ENCODE measurements at places on chromosomes 13 and 19.

- DNase-seq = no peak
Observed at GRCh38 chr13:91305652-91306051, 41.8 kb upstream of the MIR17HG start.

GRCh38 chr13:37138169-37138568, 32.7 kb upstream of the CSNK1A1L start:
- DNase-seq = no peak

DNA sequence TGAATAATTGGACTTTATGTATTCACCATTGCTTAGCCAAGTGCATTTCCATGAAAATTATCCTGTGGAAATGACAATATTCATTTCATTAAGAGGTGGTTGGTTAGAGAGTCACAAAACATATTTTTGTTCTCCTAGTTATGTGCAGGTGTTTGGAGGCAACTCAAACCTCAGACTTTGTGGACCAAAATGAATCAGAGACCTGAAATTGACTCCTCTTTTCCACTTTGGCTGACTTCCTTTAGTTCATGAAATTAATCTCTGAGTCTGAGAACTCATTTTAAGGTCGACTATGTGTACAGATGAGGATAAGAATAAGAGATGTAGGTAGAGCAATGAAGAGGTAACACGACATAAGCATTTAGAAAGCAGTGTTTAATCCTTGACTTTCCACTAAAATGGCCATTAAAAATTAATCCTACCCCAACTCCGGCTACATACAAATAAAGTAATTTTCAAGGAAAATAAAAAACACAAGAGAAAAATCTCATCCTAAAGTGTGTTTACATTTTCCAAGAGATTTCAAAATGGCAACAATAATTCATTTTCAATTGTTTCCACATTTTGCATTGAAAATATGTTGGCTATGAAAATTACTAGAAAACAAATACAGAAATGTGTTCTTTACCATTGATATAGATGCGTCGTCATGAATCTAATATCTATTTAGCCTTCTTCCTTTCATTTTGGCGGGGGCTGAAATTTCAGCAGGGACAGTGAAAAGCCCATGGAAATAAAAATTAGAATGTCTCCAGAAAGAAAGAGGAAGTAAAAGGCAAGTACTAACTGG, 185.4 kb upstream of the CSNK1A1L start:
- DNase-seq = no peak

GRCh38 chr13:34749046-34749445, 193.0 kb upstream of the NBEA start:
- no peak for DNase-seq

DNA sequence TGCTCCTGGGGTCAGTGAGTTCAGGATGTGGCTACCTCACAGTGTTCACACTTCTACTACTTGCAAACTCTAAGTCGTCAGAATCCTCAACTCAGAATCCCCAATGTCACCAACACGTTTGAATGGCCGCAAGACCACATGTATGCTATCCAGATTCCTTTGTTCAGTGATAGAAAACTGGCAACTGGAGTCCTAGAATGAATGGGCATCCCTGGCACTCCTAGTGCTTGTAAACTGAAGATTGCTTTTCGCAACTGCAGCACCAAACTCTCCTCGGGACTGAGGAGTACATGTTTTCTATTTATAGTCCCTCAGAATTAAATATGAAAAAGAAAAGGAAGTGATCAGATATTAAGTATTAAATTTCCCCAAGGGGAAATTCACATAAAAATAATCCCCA, 4.9 kb downstream of the SMAD9 start:
- DNase-seq = no peak

DNA sequence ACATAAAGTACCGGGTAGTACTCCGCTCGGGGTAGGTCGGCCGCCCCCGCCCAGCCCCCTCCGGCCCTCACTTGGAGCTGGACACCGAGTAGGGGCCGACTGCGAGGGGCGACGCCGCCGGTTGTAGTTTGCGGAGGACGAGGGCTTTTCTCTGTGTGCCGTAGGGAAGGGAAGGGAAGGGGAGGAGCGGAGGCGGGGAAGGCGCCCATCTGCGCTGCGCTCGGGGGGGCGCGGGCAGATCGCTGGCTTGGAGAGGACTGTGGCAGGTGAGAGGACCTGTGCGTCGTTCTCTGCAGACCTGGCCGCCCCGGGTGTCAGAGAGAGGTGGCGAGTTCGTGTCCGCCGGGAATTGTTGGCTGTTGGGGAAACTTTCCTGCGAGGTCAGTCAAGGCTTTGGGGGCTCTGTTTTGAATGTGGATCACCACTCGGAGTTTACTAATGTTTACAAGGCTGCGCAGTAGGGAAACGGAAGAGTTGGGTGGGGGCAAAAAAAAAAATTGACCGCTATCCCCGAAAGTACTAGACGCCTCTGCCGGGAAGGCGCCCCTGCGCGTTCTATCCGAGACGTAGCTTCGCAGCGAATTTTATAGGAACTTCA, 1.4 kb downstream of the ING1 start:
- peak; percentile 50 for DNase-seq

DNA sequence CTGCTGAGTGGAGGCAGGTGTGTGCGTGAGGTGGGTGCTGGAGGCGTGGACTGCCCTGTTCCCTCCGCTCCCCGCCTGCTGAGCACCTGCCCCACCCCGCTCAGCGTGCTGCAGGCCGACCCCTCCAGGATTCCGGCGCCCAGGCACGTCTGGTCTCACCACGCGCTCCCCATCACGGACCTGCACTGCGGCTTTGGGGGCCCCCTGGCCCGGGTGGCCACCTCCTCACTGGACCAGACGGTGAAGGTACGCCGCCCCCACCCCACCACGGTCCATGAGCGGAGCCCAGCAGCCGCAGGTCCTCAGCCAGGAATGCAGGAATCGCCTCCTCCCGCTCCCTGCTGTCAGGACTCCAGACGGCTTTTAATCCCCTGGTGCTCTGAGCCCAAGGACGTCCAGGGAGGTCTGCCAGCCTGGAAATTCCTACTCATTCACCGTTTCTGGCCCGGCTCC, 6.0 kb downstream of the WDR18 start:
- no peak for DNase-seq

DNA sequence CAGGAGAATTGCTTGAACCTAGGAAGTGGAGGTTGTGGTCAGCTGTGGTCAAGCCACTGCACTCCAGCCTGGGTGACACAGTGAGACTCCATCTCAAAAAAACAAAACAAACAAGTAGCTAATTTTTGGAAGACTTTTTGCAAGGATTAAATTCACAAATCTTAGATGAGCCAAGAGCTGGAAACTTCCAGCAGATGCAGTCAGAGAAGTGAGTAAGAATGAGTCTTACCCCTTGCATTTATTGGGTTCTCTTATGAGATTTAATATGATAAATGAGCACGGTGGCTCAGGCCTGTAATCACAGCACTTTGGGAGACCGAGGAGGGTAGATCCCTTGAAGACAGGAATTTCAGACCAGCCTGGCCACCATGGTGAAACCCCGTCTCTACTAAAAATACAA, 44.9 kb upstream of the NBEA start:
- DNase-seq = no peak

GRCh38 chr13:42420304-42420703, 148.4 kb downstream of the AKAP11 start:
- no peak for DNase-seq

DNA sequence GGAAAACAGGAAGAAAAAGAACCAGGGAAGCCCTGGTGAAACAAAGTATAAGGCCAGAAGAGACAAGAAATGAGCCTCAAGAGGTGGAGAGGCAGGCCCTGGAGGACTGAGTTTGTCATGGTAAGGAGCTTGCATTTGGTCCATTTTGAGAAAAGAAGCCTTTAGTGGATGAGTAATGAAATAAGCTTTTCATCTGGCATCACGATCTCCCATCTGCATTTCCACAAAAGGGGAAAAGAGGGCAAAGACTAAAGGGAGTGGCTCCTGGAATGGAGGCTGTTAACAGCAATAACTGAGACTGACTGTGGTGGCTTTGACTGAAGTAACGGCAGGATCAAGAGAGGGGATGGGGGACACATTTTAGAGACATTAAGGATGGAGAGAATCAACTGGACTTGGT, 148.8 kb upstream of the NBEA start:
- DNase-seq = no peak

- no peak for DNase-seq
Observed at GRCh38 chr19:36209372-36209771, 5.1 kb downstream of the ZNF565 start.

GRCh38 chr13:42720858-42721219, 60.5 kb upstream of the FAM216B start:
- DNase-seq = no peak

DNA sequence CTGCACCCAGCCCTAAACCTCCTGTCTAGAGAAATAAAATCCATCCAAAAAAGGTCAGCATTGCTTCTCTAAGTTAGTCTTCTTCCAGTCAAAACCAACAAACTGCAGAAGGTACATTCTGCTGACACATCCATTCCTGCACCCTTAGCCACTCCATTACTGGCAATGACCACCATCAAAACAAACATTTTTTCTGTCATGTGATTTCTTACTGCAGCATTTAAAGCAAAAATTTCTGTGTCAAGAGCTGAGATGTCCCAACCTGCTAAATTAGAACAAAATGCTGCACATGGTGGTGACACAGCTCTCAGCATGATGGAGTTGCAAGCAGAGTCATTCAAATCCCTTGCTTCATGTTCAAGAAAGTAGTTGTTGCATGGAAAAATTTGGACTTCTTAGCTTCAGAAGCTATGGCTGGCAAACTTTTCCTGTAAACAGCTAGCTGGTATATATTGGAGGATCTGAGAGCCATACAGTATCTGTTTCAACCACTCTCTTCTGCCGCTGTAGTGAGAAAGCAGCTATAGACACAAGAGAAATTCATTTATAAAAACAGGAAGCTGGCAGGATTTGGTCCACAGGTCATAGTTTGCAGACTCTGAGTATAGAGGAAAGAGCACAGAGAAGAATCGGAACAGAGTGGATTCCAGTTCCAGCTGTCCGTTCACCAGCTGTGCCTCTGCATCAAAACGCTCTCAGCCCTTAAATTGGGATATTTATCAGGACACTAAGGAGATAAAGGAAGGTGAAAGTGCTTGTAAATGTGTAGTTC, 17.4 kb downstream of the RUBCNL start:
- peak; percentile 62 for DNase-seq

GRCh38 chr19:55287361-55288079, 3.7 kb downstream of the BRSK1 start:
- no peak for DNase-seq
